Stimulated activated naive CD8-positive, alpha-beta T cell treated with anti-CD3 and anti-CD28 coated beads, Interleukin-15, amount 100 ng/mL, for 72 hours (primary cell): ENCODE measurements at places on chromosomes 7 and 10.

DNA sequence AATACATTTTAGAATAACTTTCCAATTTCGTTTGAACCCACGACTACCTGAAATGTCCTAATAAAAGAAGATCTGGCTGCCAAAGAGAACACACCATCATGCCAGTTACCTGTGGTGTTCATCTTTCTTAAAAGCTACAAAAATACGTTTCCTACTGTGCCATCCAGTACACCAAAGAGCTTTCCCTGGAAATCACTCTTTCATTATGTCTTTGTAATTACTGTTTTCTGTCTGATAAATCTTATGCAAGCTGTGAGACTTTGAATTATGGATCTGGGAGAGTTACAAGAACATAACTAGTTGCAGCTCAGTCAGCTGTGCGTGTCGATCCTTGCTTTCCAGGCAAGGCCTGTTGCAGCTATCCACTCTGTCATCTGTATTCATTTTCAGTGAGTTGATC lies 12.5 kb upstream of the POM121L12 start:
- DNase-seq = no peak

- DNase-seq = no peak
Measured at GRCh38 chr10:55500931-55501559, 700.0 kb upstream of the PCDH15 start.

GRCh38 chr10:75466001-75466400 lies 34.6 kb downstream of the LRMDA start:
- DNase-seq = no peak

- DNase-seq = no peak
Measured at GRCh38 chr10:2214805-2215204, 477.5 kb upstream of the ADARB2 start.

DNA sequence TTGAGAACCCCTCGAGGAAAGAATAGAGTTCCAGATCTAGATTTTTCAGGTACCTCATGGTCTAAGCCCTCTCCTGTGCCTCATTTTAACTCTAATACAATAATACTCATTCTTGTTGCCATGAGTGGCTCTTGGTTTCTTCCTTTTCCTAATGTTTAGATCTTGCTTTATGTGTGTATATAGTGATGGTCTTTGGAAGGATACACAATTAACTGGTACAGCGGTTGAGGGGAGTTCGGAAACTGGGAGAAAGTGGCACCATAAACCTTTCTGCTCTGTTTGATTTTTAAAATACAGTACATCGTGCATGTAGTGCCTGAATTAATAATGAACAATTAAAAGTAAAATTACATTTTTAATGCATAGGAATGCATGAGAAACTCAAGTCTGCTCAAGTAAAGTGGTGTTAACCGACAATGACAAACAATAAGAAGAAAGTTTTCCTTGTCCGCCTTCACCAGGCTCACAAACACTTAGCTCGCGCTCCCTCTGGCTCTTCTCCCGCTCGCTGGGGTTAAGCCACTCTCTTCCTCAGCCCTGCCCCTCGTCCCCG lies 386 bp upstream of the EIF4EBP2 start:
- no peak for DNase-seq

GRCh38 chr7:46205478-46205877 lies 284.4 kb upstream of the IGFBP3 start:
- DNase-seq = no peak

GRCh38 chr10:84510121-84510520 lies 181.7 kb downstream of the CCSER2 start:
- DNase-seq = no peak

DNA sequence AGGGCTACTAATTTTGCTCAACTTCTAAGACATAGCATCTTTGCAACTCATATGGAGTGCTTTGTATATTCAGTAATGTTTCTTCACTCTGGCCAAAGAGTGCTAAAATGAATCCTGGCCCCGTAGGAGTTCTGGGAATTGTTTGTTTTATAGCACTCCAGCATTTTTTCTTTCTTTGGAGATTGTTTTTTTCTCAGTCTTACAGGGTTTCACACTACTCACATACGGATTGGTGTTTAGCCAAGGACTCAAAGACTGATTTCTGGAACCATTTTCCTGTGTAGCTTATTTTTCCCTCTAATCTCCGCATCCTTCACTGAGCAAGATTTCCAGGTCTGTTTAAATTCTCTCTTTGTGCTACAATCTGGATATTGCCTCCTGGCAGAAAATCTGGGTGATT lies 6.4 kb downstream of the TAS2R41 start:
- DNase-seq = no peak
